Cardiac septum (tissue), 1 donor: ENCODE measurements at places on chromosomes 12 and 14. TPM values are rescaled to one million over a fixed set of nuclear protein-coding genes. Genes with fewer than 3 reads are reported as not detected.

DNA sequence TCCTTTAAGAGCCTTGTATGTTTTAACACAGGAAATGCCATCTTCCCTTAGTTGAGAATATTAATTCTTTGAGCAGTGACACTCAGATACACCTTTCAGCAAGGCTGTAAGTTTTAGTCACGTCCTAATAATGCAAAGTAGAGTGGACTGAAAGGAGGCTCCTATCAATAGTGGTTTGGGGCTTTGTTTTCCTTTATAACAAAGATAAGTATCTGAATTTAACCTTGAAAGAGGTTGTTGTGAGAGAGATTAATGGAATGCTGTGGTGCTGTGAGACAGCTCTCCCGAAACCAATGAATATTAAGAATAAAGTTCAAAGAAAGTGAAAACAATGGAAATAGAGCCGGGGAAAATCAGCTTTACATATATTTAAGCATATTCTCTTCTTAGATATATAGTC lies 259.6 kb downstream of the ERC1 start:
- no peak for DNase-seq

GRCh38 chr14:47389535-47389934 lies 285.9 kb downstream of the MDGA2 start:
- DNase-seq = no peak

GRCh38 chr12:83181074-83181473 lies 494.4 kb downstream of the TMTC2 start:
- no peak for DNase-seq

GRCh38 chr14:28083389-28083788 lies 683.2 kb upstream of the FOXG1 start:
- no peak for DNase-seq

DNA sequence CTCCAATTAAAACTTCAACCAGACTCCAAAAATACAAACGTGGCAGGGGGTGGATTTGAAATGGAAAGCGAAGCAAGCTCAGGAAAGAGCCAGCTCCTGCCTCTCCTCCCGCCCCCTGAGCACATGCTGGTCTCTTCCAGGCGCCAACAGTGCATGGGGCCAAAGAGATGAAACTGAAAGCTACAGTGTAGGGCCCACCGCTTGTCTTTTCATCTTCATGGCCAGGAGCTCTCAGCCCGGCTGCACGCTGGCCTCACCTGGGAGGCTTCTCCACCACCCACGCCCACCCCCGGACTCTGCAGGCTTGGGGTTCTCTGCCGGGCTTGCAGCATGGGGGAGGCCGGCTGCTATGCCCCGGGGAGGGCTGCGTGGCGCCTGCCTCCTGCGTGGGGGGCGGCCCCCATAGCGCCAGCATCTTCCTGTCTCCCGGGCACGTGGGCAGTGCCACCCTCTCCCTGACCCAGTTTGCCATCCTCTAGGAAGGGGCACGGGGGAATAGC lies 2.0 kb downstream of the RIMBP2 start:
- no peak for DNase-seq

GRCh38 chr12:52946797-52947547 lies 1.9 kb upstream of the KRT18 start:
- no peak for DNase-seq

GRCh38 chr12:112126911-112127310 lies 1.6 kb downstream of the TRAFD1 start:
- DNase-seq = no peak

- no peak for DNase-seq
These were observed 226.1 kb downstream of the CHST11 start for GRCh38 chr12:104682790-104683279.

The TSHR gene
- not detected for total RNA-seq

DNA sequence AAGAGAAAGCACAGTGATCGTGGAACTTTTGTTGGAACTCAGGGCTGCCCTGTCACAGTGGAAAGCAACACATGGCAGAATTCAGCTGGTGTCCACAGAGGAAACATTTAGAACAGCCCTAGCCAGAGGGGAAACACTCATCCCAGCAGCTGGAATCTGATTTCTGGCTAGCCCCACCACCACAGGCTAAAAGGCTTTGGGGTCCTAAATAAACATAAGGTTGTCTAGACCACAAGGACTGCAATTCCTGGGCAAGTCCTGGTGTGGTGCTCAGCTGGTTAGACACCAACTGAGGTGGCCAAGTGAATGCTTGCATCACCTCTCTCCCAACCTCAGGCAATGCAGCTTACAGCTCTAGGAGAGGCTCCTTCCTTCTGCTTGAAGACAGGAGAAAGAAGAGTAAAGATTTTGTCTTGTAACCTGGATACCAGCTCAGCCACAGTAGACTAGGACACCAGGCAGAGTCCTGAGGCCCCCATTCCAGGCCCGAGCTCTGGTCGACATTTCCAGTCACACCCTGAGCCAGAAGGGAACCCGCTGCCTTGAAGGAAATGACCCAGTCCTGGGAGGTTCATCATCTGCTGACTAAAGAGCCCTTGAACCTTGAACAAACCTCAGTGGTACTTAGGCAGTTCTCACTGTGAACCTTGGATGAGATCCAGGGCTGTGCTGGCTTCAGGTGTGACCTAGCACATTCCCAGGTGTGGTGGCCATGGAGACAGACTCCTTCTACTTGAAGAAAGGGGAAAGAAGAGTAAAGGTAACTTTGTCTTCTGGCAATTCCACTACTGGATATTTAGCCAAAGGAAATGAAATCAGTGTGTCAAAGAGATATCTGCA lies 85.4 kb upstream of the PLXNC1 start:
- no peak for DNase-seq

DNA sequence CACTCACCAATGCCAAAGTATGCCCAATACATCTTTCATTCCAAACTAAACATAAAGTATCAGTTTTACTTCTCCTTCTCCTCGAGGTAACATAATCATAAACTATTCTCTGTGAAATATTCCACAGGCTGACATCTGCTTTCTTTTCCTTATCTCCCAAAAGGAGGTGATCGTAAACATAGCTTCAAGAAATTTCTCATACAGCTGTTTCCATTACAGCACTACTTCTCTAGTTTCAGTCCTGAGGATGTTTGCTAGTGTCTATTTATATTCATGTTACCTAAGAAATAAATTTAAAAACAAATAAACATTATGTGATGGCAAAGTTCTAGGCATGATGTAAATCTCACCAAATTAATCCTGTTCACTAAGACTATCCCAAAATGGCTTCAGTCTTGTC lies 90.1 kb upstream of the CPSF6 start:
- DNase-seq = no peak

GRCh38 chr14:33229269-33229929 lies 290.7 kb downstream of the NPAS3 start:
- no peak for DNase-seq

DNA sequence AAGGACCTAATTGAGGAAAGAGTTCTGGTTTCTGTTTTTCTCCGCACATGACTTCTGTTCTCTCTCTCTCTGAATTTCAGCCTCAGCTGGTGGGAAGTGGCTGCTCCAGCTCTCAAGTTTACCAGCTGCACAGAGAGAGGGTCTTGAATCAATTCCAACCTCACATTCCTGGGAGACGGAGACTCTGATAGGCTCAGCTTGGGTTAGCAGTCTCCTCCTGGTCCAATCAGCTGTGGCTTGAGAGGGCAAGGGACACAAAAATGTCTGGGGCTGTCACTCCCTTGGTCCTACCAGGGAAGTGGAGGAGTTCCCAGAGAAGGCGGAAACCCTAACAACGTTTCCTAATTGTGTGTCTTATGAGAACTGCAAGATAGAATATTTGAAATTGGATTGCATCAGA lies 7.0 kb downstream of the CCDC63 start:
- no peak for DNase-seq

DNA sequence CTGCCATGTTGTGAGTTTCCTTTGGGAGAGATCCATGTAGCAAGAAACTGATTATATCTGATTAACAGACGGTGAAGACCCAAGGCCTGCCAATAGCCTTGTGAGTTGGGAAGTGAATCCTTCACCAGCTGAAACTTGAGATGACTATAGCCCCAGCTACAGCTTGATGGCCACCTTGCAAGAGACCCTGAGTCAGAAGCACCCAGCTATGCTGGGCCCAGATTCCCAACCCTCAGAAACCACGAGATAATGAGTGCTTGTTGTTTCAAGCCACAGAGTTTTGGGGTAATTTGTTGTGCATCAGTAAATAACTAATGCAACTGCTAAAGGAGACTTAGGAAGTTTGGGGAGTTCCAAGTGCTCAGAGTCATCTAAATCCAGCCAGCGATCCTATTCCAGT lies 80.3 kb downstream of the AVPR1A start:
- no peak for DNase-seq

GRCh38 chr14:74593241-74593953 lies 18.6 kb downstream of the LTBP2 start:
- DNase-seq = no peak

DNA sequence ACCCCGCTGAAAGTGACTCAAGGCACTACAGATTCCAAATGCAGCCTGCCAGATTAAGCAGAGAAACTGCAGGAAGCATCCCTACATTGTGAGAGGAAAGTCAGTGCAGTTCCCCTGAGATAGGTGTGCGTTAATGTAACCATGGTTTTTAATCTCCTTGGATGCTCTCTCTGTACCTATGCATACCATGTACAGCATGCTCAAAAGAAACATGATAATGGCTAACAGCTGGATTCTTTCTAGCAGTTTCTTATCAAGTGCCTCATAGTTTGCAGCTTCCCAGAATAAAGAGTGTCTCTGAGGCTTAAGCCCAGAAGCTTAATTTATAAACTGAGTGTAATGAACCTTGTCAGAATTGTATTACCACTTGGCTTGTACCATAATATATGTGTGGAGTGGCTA lies 17.1 kb upstream of the MDM1 start:
- no peak for DNase-seq

The AQP6 gene
- total RNA-seq = not detected
